A673 (cell line): ENCODE measurements at places on chromosomes 6 and 20.
A peak's percentile ranks its signal among the peaks of the same experiment; 100 is the strongest.

GRCh38 chr6:149032599-149033405, 284.7 kb upstream of the TAB2 start:
- DNase-seq = peak; percentile 56

GRCh38 chr6:145012039-145012662, 723.2 kb downstream of the EPM2A start:
- no peak for DNase-seq

DNA sequence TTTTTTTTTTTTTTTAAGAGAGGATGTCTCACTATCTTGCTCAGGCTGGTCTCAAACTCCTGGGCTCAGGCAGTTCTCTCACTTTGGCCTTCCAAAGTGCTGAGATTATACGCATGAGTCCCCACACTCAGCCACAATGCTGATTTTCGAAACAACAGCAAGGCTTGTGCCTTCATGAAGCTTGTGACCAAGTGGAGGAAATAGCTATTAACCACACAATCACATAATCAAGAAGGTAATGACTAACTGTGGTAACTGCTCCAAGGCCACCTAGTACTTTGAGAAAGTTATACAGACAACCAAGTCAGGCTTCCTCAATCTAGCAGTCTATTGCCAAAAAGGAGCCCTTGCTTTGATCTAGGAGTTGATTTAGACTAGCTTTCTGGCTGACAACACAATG, 46.3 kb downstream of the SOD2 start:
- no peak for DNase-seq

GRCh38 chr6:81613606-81614005, 138.9 kb downstream of the TENT5A start:
- DNase-seq = peak; percentile 95

GRCh38 chr6:105988321-105988720, 97.8 kb upstream of the PRDM1 start:
- DNase-seq = no peak

- no peak for DNase-seq
Measured at GRCh38 chr6:36840432-36841403, 1.5 kb upstream of the CPNE5 start.

DNA sequence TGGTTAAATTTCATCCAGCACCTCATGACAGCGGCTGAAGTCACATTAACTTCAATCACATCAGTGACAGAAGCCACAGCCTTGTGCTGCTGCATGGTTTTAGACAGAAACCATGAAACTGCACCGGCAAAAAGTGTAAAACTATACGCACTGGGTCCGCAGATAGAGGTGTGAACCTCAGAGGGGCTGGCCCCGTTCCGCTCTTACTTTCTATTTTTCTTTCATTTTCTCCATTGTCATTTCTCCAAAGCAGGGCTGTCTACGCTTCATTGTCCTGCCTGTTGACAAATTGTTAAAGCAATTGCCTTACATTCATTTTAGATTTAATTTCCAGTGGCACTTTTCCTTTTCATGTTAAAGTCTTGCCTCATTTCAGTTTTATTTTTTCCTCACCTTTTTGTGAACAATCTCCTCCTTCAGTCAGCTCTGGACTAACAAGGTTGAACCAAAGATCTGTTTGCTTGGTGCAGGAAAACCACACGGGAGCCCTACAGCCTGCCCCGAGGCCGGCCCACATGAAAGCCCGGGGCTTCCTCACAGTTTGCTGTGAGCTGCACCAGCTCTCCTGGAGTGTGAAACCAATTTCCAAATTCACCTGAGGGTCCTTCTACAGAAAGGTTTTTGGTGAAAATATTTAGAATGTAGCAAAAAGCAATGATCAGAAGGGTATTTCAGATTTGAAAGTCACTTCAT, 63.7 kb downstream of the PRR18 start:
- no peak for DNase-seq

GRCh38 chr6:168937054-168937453, 316.6 kb downstream of the THBS2 start:
- peak; percentile 50 for DNase-seq

- no peak for DNase-seq
Measured at GRCh38 chr20:59421089-59421488, 120.7 kb downstream of the EDN3 start.
